ENCODE measurements at places on chromosomes 5 and 9. TPM values are rescaled to one million over a fixed set of nuclear protein-coding genes. Genes with fewer than 3 reads are reported as not detected.

OR1J2 gene
- total RNA-seq = not detected

PRRX2 gene
- total RNA-seq = 14.0 TPM

DNA sequence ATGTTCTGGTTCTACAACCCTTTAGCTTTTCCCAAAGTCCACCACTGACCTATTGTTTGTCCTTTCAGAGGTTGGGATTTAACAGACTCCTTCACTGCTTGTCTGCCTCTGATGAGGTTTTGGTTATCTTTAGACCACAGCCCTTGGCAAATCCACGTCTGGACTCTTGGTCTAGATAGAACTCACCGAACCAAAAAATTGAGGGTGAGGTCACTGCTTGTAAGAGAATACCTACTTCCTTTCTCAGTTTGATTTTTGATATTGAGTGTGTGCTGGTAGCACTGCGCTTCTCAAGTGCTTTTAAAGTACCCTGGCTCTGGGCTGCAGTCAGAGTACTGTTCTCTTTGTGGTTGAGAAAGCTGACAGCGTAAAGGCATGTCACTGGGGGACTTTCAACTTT, 61.7 kb downstream of the JMY start:
- H3K4me1 ChIP-seq = peaks cover 6% of the 10 kb centered on the region
- H3K27me3 ChIP-seq = no peaks in the 10 kb centered on the region
- DNase-seq = no peak
- no peak overlapping the region for H3K27ac ChIP-seq
- H3K36me3 ChIP-seq = no peaks in the 10 kb centered on the region
- H3K4me3 ChIP-seq = no peak overlapping the region

GRCh38 chr5:103138202-103138690, 18.1 kb downstream of the PPIP5K2 start:
- no peak overlapping the region for H3K4me3 ChIP-seq
- DNase-seq = no peak
- no peaks in the 10 kb centered on the region for H3K4me1 ChIP-seq
- H3K27me3 ChIP-seq = 0 out of 2 replicates have a peak, but pooled peaks cover 3% of the 10 kb centered on the region
- no peak overlapping the region for H3K27ac ChIP-seq

- no peak for DNase-seq
- H3K36me3 ChIP-seq = no peaks in the 10 kb centered on the region
- no peaks in the 10 kb centered on the region for H3K27me3 ChIP-seq
- no peaks in the 10 kb centered on the region for H3K4me1 ChIP-seq
- no peak overlapping the region for H3K4me3 ChIP-seq
- no peak overlapping the region for H3K27ac ChIP-seq
These were observed 37.7 kb upstream of the MRPS30 start for GRCh38 chr5:44770780-44771717.

IER5L gene
- 6.7 TPM for total RNA-seq

SMIM33 gene
- not detected for total RNA-seq

GRCh38 chr9:107989099-107989498, 499.5 kb upstream of the KLF4 start:
- no peaks in the 10 kb centered on the region for H3K4me1 ChIP-seq
- H3K27me3 ChIP-seq = no peaks in the 10 kb centered on the region
- no peak overlapping the region for H3K27ac ChIP-seq
- H3K36me3 ChIP-seq = no peaks in the 10 kb centered on the region
- no peak overlapping the region for H3K4me3 ChIP-seq

LIX1 gene
- not detected for total RNA-seq

DNA sequence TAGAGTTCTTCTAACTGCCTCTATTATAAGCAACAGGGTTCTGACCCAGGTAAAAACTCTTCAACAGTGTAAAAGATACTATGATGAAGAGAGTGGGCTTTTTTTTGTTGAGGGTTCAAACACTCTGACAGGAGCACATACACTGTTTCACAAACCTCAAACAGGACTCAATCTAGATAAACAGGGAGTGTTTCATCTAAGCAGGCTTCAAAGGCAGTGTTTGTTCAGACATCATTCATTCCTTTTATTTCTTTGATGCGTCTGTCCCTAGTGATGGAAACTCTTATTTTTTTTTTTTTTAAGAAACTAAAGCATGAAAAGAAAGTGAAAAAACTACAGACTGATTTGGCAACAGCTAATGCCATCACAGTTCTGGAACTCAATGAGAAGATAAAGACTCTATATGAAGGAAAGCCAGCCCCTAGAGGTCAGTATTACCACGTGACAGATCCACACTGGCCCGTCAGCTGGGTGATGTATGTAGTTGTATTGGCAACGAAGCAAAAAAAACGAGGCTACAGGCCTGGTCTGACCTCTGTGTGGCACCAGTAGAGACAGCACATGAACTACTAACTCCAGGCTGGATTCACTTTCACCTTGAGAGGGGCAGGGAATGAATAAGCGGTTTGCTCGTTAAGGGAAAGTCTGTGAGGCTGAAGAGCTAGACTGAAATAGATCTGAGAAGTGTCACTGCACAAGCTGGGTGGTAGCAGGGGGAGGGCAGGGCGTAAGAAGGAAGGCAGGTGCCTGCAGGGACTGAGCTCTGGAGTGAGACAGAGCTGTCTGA, 172.2 kb downstream of the CCDC192 start:
- no peaks in the 10 kb centered on the region for H3K36me3 ChIP-seq
- H3K4me1 ChIP-seq = peaks cover 31% of the 10 kb centered on the region
- H3K27ac ChIP-seq = peak overlapping the region; percentile 14
- H3K27me3 ChIP-seq = no peaks in the 10 kb centered on the region
- DNase-seq = peak; percentile 72
- no peak overlapping the region for H3K4me3 ChIP-seq
